ENCODE measurements at places on chromosomes 1 and 21. TPM values are rescaled to one million over a fixed set of nuclear protein-coding genes. Genes with fewer than 3 reads are reported as not detected.

Gene TGFB2
- 9.9 TPM for total RNA-seq

Gene NUF2
- 3.5 TPM for total RNA-seq

Gene NFIA
- 7.6 TPM for total RNA-seq

Gene PROK1
- total RNA-seq = not detected

Gene OR10J1
- not detected for total RNA-seq

Gene TNFRSF18
- 0.33 TPM for total RNA-seq

Gene OR2T2
- total RNA-seq = not detected

Gene CDCA8
- 1.5 TPM for total RNA-seq

Gene SLC44A3
- total RNA-seq = 3.1 TPM

Gene RNU1-2
- under 0.01 TPM for total RNA-seq

Gene PIGM
- 4.9 TPM for total RNA-seq

Gene MEF2D
- 12.1 TPM for total RNA-seq

Gene PTBP2
- 45.1 TPM for total RNA-seq

Gene THRAP3
- 114 TPM for total RNA-seq

Gene SPRR1A
- not detected for total RNA-seq

Gene WNT2B
- total RNA-seq = 3.2 TPM

Gene VSIG8
- total RNA-seq = 0.17 TPM

Gene HEYL
- total RNA-seq = not detected

Gene PDPN
- 4.5 TPM for total RNA-seq

Gene KCNH1
- total RNA-seq = 0.15 TPM

Gene LDLRAD1
- not detected for total RNA-seq

Gene OR2T29
- not detected for total RNA-seq

Gene EXO1
- 14.7 TPM for total RNA-seq

Gene FAM229A
- 2.3 TPM for total RNA-seq

Gene PRDM2
- 10.3 TPM for total RNA-seq

Gene UBE2U
- not detected for total RNA-seq

Gene TAF1A
- 13.9 TPM for total RNA-seq

All from smooth muscle cell of trachea (primary cell).